Effector memory CD8-positive, alpha-beta T cell (primary cell): ENCODE measurements at places on chromosomes 12 and 14.

DNA sequence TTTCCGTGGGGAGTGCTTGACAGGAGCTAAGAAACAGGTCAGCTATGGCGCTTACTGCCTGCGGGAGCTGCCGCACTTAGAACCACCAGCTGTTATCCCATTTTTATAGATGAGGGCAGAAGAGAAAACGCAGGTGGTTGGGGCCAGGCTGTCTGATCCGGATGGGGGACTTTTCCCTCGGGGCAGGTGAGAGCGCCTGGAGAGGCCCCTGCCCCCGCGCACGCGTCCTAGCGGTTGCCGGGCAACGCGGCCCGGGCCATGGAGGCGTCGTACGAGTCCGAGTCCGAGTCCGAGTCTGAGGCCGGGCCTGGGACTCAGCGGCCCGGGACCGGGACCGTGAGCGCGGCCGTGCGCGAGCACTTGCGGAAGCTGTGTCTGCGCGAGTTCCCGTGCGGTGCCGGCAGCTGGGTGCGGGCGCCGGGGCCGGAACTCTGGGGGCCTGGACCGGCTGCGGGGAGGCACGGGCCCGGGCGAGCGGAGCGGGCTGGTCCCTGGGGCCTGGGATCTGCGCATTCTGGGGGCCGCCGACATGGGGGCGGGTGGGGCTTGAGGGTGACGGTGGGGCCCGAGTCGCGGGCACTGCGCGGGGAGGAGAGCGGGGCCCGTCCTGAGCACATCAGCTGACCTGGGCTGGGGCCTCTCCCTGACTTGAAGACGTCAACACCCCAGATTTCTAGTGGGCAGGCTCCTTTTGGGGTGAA lies at the start of gene LRRC43:
Gene LRRC43, plus strand, starts transcription at position 237 of the 701 bp plus-strand sequence. Its CDS starts 22 bp downstream, at position 259.
- DNase-seq = no peak

- peak; percentile 87 for DNase-seq
These were observed 4.2 kb upstream of the AJUBA start for GRCh38 chr14:22986508-22987054.

DNA sequence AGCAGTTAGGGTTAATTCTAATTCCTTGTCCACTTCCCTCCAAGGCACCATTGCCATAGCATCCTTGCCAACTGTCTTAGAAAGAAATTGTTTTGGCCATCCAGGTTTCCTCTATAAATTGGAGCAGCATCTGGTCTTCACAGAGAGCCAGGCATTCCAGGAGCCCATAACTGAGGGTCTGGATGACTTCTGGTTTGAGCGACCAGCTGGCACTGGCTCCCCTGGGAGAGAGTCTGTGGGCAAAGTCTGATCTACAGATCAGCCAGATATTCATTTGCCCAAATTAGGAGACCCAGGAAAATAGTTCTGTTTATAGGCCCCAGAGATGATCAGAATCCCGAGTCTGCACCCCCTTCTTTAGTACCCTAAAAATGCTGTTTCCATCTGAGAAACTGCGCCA lies 16.0 kb downstream of the VSX2 start:
- DNase-seq = no peak

DNA sequence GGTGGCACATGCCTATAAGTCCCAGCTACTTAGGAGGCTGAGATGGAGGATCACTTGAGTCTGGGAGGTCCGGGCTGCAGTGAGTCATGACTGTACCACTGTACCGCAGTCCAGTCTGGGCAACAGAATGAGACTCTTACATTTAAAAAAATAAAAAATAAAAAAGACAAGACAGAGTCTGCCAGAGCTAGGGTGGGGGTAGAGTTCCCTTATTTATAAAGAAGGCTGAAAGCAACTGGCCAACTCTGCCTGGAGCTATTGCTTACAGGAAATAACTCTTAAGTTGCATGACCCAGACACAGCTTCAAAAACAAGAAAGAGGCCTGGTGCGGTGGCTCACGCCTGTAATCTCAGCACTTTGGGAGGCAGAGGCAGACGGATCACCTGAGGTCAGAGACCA lies 31.5 kb downstream of the NUMB start:
- no peak for DNase-seq

DNA sequence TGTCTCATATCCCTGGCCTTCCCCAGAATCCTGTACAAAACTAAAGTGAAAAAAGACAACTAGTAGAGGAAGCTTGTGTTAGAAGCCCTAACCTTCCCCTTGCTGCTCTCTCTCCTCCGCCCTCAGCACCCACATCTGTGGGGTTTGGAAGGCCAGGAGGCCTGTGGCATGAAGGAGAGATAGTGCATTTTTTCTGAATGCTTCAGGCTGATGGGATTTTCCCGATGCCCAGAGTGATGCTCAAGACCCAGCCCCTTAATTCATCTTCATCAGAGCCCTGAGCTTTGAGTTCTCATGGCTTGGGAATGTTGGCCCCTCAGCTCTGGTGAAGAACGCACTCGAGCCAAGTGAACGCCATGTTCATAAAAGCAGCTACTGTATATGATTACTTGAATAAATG lies 5.9 kb downstream of the FGF6 start:
- no peak for DNase-seq

DNA sequence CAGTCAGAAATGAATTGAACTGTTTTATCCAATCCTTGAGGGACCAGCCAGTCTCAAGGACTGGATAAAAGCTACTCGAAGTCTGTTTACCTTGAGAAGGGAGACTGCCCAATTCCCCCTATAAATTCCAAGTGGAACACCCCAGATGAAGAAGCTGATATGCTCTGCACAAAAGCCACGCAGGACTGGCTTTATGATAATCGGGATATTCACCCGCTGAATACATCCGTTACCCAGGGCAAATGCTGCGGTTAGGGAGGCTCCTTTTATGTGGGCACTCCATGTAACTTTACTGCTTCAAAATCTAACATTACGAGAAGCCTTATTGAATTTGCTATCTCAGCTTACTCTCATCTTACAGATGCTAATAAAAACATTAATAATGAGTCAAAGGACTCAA lies 119.1 kb downstream of the DENND5B start:
- no peak for DNase-seq

- no peak for DNase-seq
These were observed 19.6 kb downstream of the SLC25A29 start for GRCh38 chr14:100286484-100287191.

- no peak for DNase-seq
These were observed 19.5 kb upstream of the EPS8 start for GRCh38 chr12:15808652-15809051.

- no peak for DNase-seq
These were observed 148.4 kb downstream of the DPF3 start for GRCh38 chr14:72745546-72745945.

GRCh38 chr14:71137536-71138447 lies 230.5 kb downstream of the PCNX1 start:
- no peak for DNase-seq

GRCh38 chr14:76778546-76779215 lies 17.4 kb downstream of the VASH1 start:
- DNase-seq = no peak

GRCh38 chr12:104478396-104479122 lies 21.8 kb downstream of the CHST11 start:
- DNase-seq = no peak

DNA sequence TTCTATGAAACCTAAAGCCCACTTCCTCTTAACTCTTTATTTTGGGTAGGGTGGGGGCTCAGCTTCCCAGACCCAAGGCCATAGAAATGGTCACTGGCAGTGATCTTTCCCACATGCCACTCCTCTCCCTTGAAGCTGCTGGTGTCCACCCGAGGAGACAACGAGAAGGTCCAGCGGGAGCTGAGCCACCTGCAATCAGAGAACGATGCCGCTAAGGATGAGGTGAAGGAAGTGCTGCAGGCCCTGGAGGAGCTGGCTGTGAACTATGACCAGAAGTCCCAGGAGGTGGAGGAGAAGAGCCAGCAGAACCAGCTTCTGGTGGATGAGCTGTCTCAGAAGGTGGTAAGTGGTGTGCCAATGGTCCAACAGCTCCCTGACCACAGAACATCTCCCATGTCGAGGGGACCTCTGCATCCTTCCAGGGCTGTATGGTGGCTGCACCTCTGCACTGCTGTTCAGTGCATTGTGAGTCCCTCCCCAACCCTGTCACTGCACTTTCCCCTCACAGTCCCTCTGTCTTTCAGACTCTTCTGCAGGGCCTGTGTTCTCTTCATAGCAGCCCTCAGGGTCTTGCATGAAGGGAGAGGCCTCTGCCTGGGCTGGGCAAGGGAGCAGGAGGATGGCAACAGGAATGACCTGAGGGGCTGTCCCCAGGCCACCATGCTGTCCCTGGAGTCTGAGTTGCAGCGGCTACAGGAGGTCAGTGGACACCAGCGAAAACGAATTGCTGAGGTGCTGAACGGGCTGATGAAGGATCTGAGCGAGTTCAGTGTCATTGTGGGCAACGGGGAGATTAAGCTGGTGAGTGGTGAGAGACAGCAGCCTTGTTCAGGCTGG lies 18.8 kb upstream of the PIP4K2C start:
- no peak for DNase-seq

DNA sequence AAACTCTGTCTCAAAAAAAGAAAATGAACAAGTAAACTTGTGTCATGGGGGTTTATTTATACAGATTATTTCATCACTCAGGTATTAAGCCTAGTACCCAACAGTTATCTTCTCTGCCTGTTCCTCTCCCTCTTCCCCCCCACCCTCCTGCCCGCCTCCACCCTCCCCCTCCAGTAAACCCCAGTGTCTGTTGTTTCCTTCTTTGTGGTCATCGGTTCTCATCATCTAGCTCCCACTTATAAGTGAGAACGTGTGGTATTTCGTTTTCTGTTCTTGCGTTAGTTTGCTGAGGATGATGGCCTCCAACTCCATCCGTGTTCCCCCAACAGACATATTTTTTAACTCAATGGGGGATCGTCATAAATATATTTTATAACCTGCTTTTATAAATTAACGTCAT lies 12.3 kb downstream of the IL31 start:
- peak; percentile 10 for DNase-seq

GRCh38 chr12:119177056-119177325 lies 1.7 kb upstream of the HSPB8 start:
- DNase-seq = no peak

DNA sequence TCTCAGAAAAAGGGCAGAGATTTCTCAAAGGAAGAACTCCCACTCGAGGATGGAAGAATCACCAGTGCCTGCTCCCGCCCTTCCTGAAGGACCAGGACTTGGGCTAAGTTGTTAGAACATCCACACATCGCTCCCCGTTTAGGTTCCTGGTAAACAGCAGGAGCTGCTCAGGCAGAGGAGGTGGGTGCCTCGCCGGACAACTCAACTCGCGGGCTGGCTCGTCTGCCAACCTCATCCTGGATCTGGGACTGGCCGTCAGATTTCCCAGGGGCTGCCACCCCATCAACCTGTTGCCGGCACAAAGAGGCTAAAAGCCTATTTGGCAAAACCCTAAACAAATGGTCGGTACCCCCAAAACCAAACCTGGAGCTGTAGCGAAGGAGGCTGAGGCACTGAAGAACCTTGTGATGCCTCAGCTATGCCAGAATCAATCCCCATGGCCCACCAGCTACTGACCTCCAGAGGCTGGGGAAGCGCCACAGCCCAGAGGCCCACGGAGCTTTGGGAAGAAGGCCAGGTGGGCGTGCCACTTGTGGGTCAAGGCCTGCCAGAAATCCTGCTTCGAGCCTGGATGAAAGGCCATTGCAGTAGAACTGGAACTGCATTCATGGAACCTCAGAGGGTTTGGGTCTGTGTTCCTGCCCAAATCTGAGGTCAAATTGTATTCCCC lies 42.9 kb downstream of the RIMBP2 start:
- DNase-seq = no peak

- DNase-seq = no peak
These were observed 294.3 kb upstream of the RTL1 start for GRCh38 chr14:101197595-101198397.

DNA sequence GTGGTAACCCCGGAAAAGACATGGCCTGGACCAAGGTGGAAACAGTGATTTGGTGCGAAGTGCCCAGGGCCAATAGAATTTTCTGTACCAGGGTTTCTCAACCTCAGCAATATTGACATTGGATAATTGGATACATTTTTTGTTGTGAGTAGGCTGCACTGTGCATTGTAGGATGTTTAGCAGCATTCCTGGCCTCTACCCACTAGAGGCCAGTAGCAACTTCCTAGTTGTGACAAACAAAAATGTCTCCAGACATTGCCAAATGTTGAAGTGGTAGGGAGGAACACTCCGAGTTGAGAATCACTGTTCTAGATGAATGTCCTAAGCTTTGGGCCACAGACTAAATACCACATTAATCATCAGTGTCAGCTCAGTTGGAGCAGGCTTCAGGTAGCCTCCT lies 6.2 kb upstream of the CGRRF1 start:
- no peak for DNase-seq

DNA sequence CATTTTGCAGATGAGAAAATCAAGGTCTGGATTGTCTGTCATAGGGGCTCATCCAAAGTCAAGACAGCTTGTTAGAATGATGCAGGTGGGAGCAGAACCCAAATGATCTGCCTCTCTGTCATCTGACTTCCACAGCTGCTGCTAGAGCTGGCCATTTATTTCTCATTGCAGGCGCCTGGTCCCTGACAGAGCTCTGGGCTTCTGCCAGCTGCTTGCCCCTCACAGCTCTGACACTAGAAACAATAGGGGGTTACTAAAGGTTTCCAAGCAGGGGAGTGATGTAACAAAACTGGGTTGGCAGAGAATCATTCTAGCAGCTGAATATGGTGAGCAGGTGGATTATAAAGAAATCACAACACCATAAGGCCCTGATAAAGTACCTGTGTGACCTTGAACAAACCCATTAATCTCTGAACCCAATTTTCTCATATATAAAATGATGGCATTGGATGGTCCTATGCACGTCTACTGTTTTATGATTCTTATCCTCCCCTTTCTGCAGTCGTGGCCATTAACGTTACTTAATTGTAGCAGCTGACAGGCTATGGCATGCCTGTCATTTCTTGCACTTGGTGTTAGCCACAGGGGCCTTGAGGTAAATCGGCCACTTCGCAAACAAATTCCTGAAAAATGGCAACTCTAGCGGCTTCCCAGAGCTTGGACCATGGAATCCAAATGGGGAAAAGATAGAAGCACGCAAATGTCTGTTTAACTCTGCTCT lies 134.6 kb downstream of the RMST start:
- no peak for DNase-seq

DNA sequence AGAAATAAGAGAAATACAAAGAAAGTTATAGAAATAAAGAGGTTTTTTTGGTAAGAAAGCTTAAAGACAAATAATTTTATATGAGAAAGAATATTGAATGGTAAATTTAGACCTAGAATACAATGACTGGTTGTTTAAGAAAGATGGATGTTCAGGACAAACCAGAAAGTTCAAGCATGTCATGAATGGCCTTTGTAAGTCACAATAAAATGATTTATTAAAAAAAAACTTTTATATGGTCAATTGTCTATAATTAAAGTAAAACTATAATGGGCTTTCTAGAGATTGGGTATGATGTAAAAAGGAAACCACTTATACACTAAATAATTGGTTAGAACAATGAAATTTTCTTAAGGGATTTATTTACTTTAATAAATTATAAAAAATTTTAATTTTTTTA lies 19.8 kb upstream of the CAPRIN2 start:
- no peak for DNase-seq

- DNase-seq = no peak
These were observed 45.2 kb downstream of the RDH12 start for GRCh38 chr14:67746927-67747326.
